H4 (cell line): ENCODE measurements at places on chromosomes 16 and 17.

DNA sequence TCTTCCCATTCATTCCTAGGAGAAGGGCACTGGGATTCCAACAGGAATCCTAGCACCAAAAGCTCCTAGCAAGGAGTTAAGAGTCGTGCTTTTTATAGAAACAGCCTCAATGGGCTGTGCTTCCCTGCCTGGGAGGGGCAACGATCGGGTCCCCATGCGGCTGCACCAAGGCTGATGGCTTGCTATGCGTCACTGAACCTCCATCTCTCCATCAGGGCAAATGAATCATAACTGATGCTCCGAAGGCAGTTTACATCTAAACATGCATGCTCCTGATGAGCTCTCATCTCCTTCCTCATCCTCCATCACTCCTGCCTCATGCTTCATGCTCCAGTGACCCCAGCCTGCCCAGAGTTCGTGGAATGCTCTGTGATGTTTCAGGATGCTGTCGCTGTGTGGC is 270.5 kb downstream of the FOXL1 start:
- no peak for DNase-seq

- DNase-seq: peak; percentile 74
These were observed 145.3 kb downstream of the IRF8 start for GRCh38 chr16:86044241-86044671.

DNA sequence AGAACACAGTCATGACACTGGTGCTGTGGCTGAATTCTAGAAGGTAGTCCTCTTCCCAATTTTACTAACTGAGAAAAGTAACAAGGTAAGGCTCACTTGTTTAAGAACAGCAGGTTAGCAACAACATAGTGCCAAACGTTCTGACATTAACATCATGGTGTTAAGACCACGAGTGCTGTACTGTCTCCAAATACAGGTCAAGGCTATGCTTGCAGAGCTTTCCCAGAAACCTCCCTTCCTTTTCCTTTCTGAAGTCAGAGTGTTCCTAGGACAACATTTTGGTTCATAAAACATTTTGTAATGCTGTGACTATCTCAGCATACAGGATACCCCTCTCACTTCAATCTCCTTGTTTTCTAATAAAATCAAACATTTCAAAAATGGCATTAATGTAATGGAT is 144.0 kb downstream of the STX8 start:
- no peak for DNase-seq

DNA sequence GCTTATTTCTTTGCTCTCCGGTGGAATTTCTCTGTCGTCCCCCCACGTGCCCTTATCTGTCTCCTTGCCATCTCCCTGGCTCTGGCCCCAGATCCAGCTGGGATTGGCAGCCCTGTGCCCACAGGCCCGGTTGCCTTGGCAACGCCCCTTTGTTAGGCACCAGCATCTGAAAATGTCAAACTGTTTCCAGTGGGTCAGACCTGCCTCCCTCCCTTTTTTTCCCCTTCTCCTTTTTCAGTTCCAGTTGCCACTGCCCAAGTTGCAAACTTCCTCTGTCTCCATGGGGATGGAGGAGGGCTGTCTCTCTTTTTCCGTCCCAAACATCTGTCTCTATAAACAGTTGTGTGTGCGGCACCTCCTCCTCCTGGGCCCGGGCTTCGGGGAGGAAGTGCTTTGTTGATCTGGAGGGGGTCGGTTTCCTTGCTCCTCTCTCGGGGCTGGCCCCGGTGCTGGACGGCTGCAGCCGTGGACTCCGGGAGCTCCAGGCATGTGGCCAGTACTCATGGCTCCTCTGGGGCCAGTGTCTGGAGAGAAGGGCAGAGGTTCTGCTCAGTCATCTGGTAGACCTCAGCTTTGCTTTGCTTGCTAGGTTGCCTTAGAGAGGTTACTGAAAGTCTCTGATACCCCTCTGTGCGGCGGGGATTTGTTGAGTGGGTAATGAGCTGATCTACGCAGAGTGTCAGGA is 35.3 kb downstream of the SOCS3 start:
- peak; percentile 92 for DNase-seq

- peak; percentile 29 for DNase-seq
These were observed 8.5 kb upstream of the RAI1 start for GRCh38 chr17:17672453-17673368.

DNA sequence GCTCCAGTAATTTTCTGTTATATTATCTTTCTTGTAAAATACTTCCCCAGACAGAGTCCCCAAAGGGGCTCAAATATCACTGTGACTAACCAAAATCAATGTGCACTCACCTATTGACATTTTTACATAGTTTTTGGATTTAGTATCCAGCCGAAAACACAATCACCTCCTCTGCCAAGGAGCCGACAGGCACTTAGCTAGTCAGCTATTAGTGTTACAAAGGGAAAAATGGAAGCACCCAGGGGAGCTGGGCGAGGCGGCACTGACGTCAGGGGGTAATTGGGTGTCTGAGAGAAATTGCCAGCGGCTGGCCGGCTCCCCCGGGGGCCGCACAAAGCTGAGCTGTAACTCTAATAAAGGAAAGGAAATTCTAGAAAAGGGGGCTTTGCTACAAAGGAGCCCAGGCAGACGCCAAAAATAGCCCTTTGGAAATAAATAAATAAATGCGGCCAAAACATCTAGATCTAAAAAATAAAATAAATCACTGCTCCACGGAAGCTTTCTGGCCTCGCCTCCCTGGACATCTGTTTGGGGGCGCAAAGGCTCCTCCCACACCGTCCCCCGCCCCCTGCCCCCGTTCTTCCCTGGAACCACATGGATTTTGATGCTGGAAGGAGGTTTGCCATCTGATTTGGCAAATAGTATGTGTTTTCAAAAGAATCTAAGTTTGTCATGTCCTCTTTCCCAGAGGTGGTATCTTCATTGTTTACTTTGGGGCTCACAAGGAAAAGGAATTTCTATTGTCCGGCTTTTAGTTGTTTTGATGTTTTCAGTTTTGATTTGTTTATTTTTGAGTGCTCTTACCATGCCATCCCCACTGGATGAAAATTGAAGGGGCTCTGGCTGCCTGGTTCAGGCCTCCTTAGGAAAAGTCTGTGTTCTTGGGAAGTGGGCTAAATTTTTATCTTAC is 156.7 kb downstream of the ZNF423 start:
- DNase-seq: peak; percentile 38

GRCh38 chr16:88433632-88434352 is 19.3 kb upstream of the ZFPM1 start:
- DNase-seq: no peak

DNA sequence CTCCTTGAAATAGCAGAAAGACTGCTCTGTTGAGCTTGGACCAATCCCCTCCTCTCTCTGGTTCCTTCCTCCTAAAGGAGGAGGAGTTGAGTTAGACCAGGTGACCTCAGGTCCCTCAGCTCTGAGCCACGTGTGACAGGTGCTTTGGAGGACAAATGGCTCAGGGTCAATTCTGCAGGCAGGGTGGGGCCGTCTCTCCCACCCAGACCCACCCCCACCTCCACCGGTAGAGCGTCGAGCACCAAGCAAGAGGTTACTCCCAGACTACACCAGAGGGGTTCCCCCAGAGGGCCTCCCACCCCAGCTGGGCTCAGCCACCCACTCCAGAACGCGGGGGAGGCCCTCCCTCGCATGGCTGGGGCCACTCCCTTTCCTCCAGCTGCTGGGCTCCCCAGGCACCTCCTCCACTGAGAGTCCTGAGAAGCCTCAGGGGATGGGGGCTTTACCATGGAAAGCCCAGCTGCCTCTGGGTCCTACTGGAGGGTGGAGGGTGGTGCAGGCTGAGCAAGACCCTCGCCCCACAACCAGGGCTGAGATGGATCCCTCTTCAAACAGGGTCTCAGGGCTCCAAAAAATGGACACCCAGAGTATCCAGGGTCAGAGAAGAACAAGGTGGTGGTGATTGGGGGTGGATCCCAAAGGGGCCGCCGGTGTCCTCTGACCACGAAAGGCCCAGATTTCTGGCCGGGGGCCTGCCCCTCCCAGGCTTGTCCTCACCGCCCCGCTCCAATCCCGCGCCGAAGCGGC is 7.6 kb downstream of the MYO1C start:
- peak; percentile 52 for DNase-seq

- DNase-seq: peak; percentile 40
These were observed 1.1 kb upstream of the ZNF747 start for GRCh38 chr16:30535777-30536190.

GRCh38 chr17:3937359-3937758 is 21.1 kb upstream of the P2RX1 start:
- DNase-seq: no peak

DNA sequence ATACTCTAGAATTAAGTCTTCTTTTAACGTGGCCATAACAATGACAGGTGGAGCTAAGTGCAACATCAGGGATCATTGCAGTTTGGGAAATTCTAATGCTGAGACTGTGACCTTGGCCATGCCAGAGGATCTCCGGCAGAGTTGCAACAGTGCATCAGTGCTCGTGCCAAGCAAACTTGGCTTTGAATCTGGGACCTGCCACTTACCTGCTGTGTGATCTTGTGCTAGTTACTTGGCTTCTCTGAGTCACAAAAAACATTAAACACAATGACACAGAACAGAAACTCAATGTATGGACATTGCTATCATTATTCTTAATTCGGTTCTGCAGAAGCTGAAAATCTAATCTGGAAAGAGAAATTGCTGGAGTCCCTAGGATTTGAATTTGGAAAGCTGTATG is 435.5 kb upstream of the CCL2 start:
- no peak for DNase-seq

GRCh38 chr16:56163938-56164337 is 27.4 kb upstream of the GNAO1 start:
- DNase-seq: no peak

GRCh38 chr17:5399767-5400166 is 19.7 kb downstream of the NUP88 start:
- DNase-seq: no peak

DNA sequence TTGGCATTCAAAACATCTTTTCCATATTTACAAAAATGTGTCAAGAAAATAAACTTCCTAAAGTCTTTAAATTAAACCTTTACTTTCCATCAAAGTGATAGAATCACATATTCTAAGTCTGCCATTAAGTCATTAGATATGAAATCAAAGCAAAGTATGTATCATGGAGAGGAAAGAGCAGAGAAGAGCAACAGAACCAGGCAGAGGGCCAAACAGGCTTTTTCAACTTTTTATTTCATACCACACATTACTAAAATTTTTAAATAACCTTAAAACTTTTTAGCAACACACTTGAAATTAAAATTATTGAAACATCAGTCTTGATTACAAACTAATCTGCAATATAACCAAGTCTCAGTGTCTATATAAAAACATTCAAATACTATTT is 13.8 kb downstream of the SIAH1 start:
- DNase-seq: no peak

GRCh38 chr16:87698241-87698640 is 67.5 kb downstream of the KLHDC4 start:
- DNase-seq: no peak

GRCh38 chr16:67746846-67747245 is 27.7 kb upstream of the GFOD2 start:
- no peak for DNase-seq

DNA sequence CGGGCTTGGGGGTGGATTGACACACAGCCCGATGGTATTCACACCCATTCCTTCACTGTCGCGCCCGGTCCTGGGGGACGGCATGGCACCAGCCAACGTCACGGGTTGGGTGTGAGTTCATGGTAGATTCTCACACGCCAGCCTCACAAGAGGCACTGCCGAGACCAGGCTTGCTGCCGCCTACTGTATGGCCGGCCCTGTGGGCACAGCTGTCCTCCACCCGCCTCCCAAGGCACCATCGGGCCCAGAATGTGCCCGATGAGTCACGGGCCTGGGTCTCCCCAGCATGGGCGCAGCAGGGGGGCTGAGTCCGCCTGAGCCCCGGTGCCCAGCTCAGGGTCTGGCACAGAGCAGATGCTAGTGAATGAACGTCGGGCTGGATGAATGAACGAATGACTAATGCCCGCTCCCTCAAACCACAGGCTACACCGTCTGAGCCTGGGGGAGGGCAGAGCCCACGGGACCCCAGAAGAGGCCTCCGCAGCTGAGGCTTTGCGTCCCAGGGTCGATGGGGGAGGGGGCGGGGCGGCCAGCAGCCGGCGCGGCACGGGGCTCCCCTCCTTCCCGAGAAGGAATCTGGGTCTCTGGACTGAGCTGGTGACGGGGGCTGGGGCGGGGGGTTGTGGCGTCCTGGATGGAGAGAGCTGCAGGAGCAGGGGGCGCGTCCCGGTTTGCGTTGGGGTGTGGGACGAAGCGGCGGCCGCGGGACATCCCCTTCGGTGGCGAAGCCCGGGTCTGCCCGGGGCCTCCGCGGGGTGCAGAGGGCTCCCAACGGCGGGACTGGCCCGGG is 829 bp downstream of the PITPNM3 start:
- DNase-seq: no peak

- no peak for DNase-seq
These were observed 49.7 kb downstream of the LYRM1 start for GRCh38 chr16:20950294-20950693.

GRCh38 chr17:17661834-17662385 is 19.3 kb upstream of the RAI1 start:
- DNase-seq: no peak

GRCh38 chr17:47638903-47639302 is 10.8 kb upstream of the KPNB1 start:
- no peak for DNase-seq

GRCh38 chr17:79552405-79552804 is 58.4 kb downstream of the RBFOX3 start:
- DNase-seq: no peak

DNA sequence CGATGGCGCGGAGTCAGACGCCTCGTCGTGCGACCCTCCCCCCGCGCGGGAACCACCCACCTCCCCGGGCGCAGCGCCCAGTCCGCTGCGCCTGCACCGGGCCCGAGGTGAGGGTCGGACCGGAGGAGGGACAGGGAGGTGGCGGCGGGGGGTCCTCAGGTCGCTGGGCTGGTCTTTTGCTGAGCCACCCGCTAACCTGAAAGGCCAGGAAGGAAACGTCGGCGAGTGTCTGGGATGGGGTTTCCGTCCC is 4.9 kb downstream of the TBX2 start:
- no peak for DNase-seq

DNA sequence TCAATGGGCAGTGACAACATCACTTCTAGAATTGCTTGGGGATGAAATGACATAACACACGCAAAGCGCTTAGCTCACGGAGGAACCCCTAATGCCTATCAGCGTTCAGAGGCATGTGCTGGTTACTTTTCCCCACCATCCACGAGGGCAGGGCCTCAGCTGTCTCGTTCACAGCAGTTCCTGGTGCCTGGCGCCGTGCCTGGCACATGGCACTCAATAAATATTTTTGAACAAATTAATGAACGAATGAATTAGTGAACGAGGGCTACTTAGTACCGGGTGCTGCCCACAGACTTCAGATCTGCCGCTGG is 14.1 kb upstream of the CIBAR2 start:
- DNase-seq: no peak

- no peak for DNase-seq
These were observed 2.5 kb downstream of the ADPRM start for GRCh38 chr17:10699856-10700255.

GRCh38 chr16:70663524-70664324 is 17.4 kb downstream of the IL34 start:
- DNase-seq: no peak

DNA sequence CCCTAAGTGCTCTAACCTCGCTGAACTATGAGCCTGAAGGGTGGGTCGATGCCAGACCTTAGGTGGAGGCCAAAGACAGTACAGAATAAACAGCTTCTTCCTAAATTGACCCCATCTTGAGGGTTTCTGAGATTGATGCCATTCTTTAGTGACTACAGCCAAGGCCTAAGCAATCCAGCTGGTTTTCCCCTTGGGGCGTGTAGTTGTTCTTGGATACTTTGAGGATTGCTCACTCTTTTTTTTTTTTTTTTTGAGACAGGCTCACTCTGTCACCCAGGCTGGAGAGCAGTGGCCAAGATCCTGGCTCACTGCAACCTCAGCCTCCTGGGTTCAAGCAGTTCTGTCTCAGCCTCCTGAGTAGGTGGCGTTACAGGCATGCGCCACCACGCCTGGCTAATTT is 2.0 kb downstream of the OVCA2 start:
- no peak for DNase-seq
